Heart right ventricle (tissue), 16 donors: ENCODE measurements at places on chromosomes 3 and 15.

- DNase-seq: no peak
Measured at GRCh38 chr3:148718982-148719862, 21.5 kb downstream of the AGTR1 start.

GRCh38 chr3:117063930-117064329, 354.4 kb downstream of the TUSC7 start:
- DNase-seq: no peak

- no peak for DNase-seq
Measured at GRCh38 chr3:186529201-186529999, 14.8 kb downstream of the CRYGS start.

DNA sequence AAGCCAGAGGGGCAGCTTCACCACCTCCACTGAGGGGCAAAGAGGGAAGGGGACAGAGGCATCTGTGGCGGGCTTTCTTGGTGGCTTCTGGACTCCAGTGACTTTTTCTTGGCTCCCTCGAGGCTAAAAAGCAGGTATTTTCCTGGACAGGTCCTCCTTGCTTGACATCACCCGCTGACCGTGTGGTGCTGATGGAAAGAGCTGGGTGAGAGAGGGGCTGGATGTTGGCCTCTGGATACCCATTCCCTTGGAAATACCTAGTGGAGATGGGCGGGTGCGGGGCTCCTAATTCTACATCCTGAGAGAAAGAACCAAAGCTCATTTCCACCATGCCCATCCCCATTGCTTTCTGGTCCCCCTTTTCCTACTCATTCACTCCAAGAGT, 47.1 kb upstream of the TSEN2 start:
- no peak for DNase-seq

- no peak for DNase-seq
Measured at GRCh38 chr3:143367171-143367570, 247.6 kb downstream of the CHST2 start.

DNA sequence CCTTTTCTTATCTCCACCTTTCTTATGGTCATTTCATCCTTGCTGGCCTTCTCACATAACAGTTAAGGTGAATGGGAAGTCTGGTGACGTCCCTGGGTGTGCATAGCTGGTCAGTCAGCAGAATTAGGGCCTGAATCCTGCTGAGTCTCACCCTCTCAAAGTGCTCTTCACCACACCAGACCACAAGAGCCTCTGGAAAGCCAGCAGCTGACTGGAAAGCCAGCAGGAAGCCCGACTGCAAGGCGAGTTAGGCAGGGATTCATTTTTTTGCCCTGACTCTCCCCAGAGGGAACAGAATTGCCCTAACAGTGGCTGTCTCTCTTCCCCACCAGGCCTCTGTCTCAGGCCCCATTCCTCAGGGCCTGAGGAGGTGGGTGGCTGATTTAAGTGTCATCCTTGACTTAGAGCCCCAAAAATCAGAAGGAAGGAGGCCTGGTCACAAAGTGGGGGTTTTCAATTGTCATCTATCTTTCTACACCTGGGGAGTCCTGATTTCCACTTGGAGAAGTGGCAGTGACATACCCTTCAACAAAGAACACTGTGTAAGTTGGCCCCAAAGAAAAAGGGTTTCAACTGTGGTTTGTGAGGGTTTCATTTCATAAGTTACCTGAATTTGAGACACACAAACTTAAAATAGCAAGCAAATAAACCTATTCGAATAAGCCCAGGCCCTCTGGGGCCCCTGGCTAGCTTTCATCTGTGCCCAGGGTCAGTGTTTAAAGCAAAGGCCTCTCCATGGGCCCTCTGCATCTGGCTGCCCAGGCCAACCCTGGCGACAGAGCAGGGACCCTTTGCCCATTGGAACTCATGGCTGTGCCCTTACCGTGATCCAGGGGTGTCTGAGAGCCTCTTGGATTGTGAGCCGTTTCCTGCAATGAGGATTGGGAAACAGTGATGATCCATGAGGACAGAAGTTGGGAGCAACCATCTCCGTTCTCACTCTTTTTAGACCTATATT, 90.5 kb upstream of the HERC1 start:
- no peak for DNase-seq

GRCh38 chr3:36893137-36893557, 51.7 kb downstream of the TRANK1 start:
- peak; percentile 71 for DNase-seq

DNA sequence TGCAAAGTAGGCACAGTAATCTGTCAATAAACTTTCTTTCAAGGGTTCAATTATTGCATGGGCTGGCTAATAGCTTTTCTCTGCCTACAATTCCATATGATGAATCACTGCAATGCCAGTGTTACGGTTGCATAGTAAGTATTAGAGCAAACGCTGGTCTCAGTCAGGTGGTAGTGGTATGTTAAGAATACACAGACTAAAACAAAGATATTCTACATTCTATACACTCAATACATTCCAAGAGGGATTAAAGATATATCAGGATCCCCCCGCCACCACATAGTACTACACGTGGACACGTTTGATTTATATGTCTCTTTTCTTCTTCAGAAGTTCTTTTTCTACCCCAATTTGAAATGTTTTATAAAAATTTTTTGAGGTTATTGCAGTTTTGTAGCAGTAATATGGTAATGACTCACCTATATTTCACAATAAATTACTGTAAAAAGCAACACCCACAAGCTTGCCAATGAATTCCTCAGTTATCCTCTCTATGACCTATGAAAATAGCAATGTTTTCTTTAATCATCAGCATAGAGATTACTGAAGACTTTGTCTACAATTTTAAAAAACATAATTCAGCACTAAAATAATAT, 68.2 kb downstream of the CD200R1L start:
- DNase-seq: no peak

- no peak for DNase-seq
Measured at GRCh38 chr3:71987828-71988227, 202.9 kb upstream of the PROK2 start.

DNA sequence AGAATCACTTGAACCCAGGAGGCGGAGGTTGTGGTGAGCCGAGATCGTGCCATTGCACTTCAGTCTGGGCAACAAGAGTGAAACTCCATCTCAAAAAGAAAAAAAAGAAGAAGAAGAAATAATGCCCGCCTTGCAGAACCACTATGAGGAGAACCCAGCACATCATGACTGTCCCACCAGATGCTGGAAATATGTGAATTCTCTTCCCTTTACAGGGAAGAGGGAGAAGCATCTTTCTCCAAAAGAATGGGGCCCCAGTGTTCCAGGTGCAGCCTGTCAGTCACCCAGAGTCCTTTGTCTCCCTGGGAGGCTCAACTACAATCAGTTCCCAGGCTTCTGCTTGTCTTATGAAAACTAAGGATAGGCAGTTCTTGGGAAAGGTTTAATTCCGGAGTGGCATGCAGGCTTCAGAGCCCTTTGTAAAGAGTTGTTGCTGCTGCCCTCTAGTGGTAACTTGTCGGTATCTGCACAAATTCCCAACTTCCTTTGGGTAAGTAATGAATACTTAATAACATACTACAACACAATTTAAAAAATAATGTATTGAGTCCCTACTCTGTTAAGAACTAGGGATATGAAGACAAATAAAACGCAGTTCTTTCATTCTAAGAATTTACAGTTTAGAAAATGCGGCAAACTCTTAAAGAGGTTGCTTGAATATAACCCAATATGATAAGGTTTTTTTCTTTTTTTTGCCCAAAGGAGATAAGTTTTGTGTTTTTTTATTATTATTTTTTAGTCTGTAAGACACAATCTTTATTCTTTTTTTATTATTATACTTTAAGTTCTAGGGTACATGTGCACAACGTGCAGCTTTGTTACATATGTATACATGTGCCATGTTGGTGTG, 18.6 kb upstream of the TICRR start:
- no peak for DNase-seq

DNA sequence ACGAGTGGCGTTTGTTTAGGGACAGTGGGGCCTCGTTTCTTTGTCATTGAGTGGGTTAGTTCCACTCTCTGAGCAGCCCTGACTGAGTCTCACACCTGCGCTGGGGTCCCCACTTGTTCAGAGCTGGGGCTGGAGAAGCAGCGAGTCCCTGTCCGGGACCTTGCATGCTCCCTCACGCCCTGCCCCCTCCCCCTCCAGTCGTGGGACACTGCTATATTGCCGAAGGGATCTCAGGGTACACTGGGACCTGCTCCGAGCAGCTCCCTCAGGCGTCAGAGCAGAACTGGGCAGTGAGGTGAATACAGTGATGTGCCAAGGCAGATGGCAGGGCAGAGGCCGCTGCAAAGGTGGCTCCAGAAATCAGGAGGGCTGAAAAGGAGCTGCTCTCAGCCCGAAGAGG, 59.9 kb upstream of the KLF13 start:
- no peak for DNase-seq

DNA sequence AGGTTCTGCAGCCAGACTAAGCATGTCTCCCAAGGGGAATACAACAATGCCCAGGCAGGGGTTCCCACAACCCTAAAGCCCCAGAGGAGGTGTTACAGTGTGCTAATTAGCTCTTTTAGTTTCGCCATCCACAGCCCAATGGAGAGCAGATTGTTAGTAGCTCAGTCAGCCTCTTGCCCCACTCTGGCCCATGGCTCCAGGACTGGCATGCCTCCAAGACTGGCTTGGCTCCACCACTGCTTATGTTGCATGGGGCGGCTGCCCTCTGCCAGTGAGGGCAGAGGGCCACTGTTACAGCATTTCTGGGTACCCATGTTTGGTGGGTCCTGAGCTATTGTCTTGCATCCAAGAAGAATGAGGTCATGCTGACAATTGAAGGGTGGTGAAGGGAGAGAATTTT, 231.1 kb upstream of the MDFIC2 start:
- DNase-seq: peak; percentile 13

DNA sequence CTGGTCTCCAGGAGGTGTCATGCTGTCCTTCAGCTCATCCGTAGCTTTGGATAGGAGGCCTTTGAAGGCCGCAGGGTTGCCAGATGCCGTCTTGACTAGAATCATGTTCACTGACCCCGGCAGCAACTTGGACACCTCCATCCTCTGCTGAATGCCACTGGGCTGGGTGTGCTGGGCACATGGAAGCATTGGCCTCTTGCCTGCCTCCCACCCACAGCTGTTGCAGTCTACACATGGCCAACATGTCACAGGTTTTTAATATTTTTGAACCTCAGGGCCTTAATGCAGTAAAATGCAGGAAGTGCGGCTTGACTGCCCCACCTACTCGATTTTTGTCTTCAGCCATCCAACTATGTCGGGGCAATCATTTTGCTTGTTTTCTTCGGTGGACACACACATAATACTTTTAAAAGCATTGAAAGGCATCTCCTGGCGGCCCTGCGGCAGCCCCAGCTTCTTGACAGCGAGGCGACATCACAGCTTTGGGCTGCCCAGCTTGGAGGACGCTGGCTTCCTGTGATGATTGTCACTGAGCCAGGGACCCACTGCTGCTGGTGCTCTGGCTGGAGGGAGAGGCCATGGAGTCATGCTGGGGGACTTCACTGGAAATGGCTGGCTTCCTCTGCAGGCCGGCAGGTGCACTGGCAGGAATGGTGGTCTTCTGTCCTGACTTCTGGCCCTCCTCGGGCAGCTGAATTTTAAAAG, 31.6 kb upstream of the ACAD9 start:
- DNase-seq: no peak

GRCh38 chr3:120192159-120192558, 92.9 kb downstream of the GPR156 start:
- DNase-seq: no peak

DNA sequence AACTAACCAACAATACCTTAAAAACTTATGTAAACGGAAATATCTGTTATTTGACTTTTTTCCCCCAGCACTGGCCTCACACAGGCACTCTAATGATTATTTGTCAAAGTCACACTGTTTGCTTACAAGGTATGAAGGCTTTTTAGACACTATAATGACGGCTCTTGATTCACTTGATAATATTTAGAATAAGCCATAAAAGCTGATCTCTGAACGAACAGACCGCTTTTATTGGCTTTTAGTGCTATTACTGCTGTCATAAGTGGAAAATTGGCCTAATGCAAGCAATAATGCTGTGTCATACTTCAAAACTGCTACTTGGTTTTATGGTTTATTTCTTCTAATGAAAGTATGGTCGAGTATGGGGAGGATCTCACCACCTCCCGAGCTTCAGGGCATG, 35.1 kb downstream of the MDFIC2 start:
- no peak for DNase-seq

GRCh38 chr15:57398336-57398735, 22.0 kb downstream of the CGNL1 start:
- DNase-seq: no peak

DNA sequence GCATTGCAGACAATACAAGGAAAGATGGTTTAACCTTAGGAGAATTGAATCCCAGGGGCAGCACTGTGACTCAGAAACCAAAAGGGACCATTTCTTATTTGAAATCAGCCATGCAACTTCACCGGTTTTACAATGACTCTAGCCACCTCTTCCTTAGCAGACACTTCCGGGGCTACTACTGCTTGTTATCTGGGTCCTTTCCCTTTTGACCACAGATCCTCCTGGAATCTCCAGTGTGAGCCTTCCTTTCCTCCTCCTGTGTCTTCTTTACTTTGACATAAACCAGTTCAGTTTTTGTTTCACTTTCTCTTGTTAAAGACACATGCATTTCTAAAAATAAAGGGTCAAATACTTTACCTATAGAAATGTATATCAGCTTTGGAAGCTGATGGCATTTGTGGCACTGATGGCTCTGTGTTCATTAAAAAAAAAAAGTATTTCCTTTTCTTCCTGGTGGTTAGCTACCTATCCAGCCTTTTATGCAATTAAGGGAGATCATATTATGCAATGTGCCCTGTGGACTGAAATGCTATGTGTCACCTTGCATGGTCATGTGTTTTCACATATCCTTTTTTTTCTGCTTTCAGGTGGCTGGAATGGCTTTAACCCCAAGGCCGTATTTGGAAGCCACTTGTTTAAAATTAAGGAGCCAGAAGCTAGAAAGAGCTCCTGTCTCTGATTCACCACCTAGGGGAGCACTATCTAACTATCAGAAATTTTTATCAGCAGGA, 296.2 kb downstream of the CHL1 start:
- DNase-seq: no peak

- DNase-seq: no peak
Measured at GRCh38 chr15:44596511-44597010, 59.6 kb downstream of the EIF3J start.

- DNase-seq: peak; percentile 0
Measured at GRCh38 chr15:68295014-68295805, 17.7 kb downstream of the FEM1B start.

DNA sequence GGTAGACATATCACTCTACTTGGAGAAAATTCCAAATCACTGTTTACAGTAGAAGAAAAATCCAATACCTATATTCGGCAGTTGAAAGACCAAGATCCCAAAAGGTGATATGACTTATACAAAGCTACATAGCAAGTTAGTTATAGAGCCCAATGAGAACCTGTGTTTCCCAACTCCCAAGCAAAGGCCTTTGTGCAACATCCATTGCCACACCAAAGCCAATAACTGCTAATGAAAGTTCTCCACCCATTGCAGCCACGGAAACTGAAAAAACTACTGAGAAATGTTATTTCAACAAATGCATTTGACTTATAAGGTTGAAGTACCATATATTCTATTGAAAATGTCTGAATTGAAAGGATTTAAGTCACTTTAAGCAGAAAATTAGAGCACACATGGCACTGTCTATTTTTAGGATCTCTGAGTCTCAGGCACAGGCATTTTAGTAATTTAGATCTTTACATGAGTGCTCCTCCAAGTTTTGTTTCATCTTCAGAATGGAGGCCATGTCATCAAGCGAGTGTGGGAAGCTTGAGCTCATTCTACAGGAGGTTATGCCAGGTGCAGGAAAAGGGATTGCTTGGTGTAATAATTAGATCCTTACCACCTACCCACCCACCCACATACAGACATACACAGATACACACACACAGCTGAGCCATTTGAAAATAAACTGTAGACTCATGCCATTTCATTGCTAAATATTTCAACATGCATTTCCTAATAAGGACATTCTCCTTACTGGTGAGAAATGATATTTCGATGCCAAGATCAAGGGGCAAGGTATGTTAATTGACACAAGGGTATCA, 19.7 kb upstream of the ANO10 start:
- no peak for DNase-seq
